ENCODE measurements at places on chromosomes 16 and 17.

GRCh38 chr16:77059446-77059845 is 131.5 kb upstream of the MON1B start:
- DNase-seq, result no peak

DNA sequence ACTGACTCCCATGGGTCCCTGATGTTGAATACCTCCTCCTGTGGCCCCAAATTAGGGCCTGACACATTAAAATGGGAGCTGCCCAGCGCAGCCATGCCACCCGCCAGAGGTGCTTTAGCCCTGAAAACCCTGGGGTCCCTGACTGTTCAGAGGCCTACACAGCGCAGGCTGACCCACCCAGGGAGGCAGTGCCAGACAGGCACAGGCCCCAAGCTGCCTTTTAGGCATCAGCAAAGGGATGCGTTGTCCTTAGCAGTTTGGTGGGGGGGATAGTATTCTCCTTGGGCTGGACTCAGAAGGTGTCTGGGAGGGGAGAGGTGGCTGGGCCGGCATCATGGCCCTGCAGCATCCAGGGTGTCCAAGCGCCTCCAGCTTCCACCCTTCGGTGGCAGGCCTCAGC is 1.4 kb downstream of the RAPGEFL1 start:
- DNase-seq, result no peak

GRCh38 chr17:4368341-4368740 is 1.9 kb upstream of the UBE2G1 start:
- no peak for DNase-seq

- DNase-seq, result peak; percentile 19
Observed at GRCh38 chr17:31448467-31449077, 57.1 kb downstream of the RAB11FIP4 start.

DNA sequence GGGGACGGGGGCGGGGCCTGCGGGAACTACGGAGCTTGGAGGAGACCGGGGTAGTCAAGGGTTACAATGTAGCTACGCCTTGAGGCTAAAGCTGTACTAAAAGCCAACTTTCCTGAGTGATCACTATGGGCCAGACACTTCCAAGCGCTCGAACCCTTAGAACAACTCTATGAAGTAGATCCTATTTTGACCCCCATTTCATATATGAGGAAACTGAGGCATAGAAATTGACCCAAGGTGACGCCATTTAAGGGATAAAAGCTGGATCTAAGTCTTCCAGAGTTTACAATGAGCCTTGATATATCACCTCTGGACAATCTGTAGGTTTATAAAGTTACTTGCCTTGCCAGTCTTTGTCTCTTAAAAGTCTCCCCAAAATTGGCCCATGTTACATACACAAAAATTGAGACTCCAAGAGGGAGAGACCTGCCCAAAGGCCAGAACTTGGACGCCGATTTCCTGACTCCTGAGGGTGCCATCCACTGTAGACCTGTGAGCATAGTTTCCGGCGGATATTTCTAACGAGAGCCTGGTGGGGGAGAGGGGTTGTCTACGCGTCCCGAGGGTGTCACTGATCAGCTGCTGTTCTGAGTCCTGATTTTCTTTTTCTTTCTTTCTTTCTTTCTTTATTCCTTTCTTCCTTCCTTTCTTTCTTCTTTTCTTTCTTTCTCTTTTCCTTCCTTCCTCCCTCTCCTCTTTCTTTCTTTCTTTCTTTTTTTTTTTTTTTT is 555 bp upstream of the NCBP3 start:
- no peak for DNase-seq

GRCh38 chr16:27528294-27528693 is 21.4 kb downstream of the GTF3C1 start:
- DNase-seq, result no peak

GRCh38 chr17:1145311-1145986 is 34.3 kb downstream of the ABR start:
- DNase-seq, result no peak

DNA sequence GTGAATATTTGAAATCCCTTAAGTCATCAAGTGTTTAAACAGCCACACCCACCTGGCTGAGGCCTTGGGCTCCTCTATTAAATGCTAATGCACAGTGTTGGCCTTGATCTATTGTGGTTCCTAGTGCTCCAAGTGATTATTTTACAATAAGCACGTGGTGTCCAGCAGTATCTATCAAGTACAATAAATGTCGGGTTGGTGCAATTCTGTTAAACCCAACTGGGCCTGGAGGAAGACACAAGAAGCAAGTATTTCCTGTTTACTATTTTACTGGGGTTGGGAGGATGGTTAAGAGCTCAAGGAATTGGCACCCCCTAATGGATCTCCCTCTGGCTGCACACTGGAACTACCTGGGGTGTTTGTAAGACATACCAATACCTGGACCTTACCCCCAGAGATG is 72.1 kb upstream of the HNF1B start:
- DNase-seq, result no peak

DNA sequence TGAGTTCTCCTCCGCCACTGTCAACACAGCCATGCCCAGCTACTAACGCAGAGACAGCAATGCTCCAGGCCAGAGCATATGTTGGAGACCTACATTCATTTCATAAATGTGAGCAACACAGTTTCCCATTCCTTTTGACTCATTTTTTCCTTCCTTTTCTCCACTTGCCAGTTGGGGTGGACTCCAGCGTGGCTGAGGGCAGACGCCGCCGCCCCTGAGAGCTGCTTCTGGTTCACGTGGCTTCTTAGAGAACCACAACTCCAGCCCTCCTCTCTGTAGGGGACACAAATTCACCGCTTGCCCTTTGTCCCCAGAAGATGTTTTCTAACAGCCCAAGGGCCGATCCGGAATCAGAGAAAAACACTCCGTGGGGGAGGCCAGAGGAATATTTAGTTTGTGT is 45.8 kb upstream of the ZCCHC14 start:
- DNase-seq, result peak; percentile 52

- no peak for DNase-seq
Observed at GRCh38 chr17:8451933-8452614, 16.4 kb downstream of the NDEL1 start.

DNA sequence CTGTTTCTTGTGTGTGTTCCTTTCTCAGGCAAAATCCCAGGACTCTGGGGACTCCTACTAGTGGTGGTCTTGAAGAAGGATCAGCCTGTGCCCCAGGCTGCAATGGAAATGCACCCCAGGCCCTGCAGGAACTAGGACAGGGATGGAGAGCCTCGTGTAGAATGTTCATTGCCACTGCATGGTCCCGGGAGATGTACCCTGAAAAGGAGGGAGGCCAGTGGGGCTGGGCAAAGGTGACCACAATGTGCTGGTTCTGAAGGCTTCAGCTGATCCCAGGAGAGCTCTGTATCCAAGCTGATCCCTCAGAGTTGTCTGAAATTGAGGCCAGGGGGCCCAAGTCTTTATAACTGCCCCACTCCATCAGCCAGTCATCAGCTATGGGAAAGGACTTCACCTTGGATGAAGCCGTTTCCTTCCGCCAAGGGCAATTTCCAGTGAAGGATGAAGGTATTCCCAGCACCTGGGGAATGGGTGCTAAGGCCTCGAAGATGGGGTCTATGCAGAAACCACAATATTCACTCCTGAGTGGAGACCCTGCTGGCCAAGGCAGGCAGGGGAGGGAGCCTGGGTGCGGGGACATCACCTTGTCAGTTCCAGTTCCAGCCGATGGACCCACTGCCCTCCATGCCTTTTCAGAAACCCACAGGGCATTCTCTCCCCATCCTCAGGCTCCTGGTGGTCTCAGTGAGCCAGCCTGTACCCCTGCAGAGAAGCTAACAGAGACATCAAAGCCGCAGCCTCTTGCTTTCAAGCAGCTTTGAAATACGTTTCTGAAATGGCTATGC is 59.9 kb upstream of the CDH5 start:
- DNase-seq, result no peak

- no peak for DNase-seq
Observed at GRCh38 chr17:60315650-60316049, 76.3 kb downstream of the USP32 start.

DNA sequence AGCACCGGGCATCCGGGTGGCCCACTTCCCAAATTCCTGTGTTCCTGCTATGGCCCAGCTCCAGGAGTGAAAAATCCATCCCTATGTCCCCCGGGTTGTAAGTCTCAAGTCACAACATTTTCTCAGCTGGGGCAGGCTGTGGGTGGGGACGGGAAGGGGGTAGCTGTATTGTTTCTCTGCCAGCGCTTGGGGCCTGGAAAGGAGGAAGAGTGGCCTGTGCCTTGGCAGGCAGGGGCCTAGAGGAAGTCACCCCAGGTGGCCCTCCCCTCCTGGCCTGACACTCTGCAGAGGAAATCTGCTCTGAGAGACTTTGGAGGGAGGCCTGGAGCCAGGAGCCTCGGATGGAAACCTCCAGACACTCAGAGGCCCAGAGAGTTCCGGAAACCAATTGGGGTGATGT is 10.6 kb upstream of the SCN4A start:
- DNase-seq, result no peak

DNA sequence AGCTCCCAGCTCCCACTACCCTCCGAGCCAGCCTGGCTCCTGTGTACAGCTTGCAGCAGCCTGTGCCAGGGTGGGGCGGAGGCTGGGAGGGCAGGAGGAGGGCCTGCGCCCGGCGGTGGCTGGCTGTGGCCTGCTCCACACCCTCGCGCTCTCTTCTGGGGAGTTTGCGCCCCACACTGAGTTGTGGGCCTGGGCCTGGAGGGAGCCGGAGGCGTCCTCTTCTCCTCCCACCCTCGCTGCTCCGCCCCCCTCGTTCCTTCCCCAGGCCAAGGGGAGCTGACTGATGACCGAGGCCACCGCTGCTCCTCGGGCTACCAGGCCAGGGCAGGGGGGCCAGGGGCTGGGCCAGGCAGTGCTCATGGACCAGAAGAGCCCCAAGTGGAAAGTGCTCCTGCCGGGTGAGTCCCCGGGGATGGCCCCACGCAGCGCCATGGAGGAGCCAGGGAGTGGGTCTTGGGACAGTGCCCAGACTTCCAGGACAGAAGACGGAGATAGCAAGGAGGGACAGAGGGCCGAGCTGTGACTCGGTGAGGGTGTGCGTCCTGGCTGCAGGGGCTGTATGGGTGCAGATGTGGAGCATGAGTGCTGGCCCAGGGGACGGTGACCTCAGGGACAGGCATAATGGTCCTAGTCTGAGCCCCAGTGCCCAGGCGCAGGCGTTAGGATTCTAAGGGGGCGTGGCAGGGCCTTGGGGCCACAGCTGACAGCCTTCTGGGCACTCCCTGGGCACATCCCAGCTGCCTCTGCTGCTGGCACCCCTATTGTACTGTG is 242.1 kb upstream of the GSE1 start:
- DNase-seq, result no peak

GRCh38 chr17:55430541-55431288 is 9.1 kb upstream of the MMD start:
- peak; percentile 8 for DNase-seq

GRCh38 chr17:5282642-5283217 is 646 bp downstream of the RABEP1 start:
- DNase-seq, result no peak

- peak; percentile 80 for DNase-seq
Observed at GRCh38 chr17:40922239-40922638, 15.2 kb downstream of the KRT23 start.

DNA sequence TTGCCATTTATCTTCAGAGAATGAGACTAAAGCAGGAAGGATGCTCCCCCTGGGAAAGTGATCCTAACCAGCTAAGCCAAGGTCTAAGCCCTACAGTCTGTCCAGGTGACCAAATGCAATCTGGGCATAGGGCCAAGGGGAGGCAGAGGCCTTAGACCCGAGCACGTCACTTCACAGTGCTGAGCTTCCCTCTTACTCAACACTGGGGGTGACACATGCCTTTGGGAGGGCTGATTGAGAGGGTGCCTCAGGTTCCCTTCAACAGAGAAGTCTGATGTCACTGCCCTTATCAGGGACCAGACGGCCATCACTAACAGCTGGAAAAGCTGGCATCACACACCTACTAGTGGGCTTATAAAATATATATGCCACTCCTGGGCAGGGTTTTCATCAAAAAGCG is 4.0 kb downstream of the CIAO2B start:
- peak; percentile 34 for DNase-seq

GRCh38 chr17:20995873-20996723 is 46.7 kb downstream of the USP22 start:
- DNase-seq, result no peak

GRCh38 chr17:4941319-4941610 is 1.2 kb downstream of the RNF167 start:
- DNase-seq, result no peak

DNA sequence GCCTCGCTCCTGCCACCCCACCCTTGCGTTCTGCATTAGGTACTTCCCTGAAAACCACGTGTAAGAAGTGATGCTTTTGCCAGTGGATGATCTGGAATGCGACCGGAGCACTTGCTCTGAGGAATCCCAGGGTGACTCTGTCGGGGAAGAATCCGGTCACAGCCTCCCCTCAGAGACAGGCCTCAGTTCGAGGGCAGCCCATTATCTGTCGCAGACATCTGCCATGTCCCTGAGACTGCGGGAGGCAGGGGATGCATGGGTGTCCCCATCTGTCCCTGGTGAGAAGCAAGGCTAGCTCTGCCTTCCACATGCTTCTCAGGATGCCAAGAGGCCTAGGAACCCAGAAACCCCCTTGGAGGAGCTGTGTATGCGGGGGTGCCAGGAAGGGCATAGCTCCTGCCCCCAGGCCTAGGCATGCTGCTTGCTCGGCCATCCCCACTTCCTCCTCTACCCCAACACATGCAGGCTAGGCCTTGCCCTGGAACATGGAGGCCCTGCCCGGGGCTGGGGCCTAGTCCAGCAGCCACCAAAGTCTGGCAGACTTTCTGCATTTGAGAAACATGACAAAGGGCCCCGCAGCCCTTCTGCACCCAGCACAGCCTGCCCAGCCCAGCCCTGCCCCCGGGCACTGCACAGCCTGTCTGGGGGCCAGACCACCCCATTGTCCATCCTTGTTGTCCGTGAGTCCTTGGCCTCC is 20.5 kb downstream of the MNT start:
- no peak for DNase-seq

- peak; percentile 59 for DNase-seq
Observed at GRCh38 chr16:84741340-84741830, 41.6 kb downstream of the USP10 start.

- peak; percentile 80 for DNase-seq
Observed at GRCh38 chr16:1839554-1839953, 12.5 kb downstream of the FAHD1 start.

- DNase-seq, result no peak
Observed at GRCh38 chr17:72640415-72641165, 451.9 kb downstream of the SLC39A11 start.

DNA sequence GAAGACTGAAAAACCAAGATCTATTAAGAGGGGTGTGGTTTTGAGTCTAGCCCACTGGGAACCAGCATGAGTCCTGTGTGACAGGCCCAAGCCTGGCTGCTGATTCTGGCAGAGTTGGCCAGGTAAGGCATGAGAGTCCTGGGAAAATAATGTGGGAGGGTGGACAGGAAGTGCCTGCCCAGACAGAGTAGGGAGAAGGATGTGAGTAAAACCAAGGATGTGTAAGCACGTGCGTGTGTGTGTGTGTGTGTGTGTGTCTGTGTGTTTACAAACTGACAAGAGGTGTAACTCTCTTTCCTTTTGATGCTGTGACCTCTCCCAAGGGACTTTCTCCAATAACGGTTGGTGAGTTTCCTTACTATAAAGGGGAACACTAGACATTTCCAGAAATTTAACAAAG is 15.6 kb upstream of the TEX2 start:
- peak; percentile 53 for DNase-seq

DNA sequence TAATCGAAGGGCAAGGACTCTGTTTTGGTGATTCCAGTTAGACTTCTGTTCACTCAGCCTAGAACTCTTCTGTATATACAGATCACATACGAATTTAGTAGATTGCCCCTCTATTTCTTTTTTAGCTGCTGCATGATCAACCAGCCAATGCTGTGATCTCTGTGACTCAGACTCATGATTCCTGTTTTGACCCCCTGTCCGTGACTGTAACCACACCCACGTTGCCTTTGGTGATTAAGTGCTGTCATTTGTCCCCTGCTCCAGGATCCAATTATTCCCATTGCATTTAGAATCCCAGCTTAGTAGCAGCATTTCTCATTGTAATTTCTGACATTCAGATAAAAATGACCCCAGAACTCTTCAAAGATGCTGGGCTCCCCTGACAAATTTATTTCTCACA is 545.7 kb downstream of the NPIPA7 start:
- DNase-seq, result no peak

All from fibroblast of skin of right biceps (primary cell).